NCI-H524 (cell line): ENCODE measurements at places on chromosomes 4 and X.

DNA sequence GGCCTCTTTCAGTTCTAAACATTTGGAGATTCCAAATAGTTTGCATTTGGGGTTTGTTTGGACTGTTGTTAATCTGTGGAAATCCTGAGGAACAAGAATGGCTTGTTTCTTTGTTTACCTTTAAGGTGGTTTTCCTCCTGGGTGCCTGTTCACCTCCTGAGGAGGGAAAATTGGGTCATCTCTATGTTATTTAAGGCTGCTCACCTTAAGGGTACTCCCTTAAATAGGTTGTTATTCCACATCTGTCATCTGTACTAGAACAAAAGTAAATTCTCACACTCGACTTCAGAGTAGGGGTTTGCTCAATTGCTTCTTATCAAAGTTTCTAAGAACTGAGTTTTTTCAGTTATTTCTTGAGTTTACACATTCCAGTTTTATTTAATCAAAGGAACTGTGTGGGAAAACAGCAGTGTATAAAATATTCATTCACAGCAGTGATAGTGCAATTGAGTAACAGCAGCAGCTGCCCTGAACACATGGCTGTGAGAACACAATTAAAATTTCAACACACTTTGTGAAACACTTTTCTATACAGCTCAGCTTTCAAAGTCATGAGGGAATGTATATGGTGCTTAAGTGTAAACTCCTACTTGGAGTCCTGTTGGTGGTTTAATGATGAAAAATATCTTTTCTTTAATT, 238.5 kb upstream of the PGRMC2 start:
- no peak for DNase-seq

- no peak for DNase-seq
Measured at GRCh38 chrX:104854188-104854587, 288.2 kb downstream of the IL1RAPL2 start.

DNA sequence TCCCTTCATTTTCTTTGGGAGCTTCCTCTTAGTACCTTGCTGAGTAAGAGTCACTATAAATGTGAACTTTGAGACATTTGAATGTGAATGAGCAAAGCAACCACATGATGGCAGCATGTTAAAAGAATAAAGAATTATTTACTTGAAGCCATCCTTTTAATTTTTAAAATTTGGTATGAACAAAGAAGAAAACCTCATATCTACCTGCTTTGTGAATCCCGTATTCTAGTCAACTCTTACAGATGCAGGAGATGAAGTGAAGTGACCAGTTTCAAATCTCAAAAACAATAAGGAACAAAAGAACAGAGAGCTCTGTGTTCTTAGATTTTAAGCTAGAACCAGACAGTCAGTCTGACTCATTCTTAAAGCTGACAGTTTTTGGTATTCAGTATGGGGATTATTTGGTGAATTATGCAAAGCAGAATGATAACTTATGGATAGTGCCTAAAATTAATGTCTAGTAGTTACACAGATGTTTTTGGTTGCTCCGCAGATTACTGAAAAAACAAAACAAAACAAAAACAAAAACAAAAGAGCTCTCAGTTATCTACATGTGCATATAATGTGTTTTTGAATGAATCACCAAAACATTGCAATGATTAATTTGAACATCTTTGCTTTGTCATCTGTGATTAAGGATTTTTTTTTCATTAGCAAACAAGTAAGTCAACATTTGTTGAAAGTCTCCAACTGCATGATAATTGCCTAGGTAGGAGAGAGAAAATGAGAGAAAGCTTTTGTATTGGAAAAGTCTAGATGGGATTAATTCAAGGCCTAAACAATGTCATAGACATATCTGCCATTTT, 48.2 kb upstream of the H2AZ1 start:
- peak; percentile 1 for DNase-seq

GRCh38 chrX:107467271-107467670, 17.8 kb downstream of the FRMPD3 start:
- no peak for DNase-seq

GRCh38 chrX:53241558-53241957, 16.6 kb upstream of the KDM5C start:
- no peak for DNase-seq

DNA sequence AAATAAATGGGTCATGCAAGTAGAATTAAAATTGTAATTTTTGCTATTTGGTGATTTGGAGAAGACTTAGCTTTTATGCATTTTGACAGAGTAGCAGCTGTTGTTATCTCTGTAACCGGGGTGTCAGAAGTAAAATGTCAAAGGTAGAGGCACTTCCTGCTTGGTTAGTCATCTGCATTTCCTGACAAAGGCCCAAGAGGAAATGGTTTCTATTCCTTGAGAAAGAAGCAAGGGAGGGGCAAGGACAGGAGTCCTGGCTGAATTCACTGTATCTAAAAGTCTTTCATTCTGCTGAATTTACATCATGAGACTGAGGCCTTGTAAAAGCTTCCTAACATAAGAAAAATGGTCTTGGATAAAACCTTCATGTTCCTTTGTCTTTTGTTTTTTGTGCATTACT, 550.9 kb upstream of the BOD1L1 start:
- DNase-seq, result no peak

GRCh38 chrX:137432609-137433008, 133.3 kb upstream of the ZIC3 start:
- DNase-seq, result peak; percentile 55

DNA sequence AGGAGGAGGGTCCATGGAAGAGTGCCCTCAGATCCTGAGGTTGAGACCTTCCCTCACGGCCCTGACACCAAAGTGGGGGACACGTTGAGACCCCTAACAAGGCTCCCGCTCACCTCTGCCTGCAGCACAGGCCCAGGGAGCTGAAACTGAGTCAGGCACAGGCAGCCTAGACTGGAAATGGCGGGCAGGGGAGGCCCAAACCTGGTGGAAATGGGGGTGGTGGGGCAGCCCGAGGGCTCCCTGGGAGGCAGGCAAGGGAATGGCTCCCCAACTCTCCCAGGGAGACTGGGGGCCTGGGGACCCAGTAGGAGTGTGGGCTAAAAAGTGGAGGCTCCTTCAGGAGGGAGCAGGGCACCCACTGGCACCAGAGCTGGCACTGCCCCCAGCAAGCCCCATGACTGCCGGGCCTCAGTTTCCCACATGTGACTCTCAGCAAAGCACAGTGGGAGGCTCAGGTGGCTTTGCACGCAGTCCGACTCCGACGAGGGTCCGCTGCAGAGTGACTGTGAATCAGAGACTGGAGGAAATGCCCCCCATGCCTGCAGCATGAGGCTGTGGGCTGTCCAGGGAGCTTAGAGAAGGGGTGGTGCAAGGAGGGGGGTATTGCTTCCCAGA, 5.9 kb downstream of the NKX1-1 start:
- no peak for DNase-seq

DNA sequence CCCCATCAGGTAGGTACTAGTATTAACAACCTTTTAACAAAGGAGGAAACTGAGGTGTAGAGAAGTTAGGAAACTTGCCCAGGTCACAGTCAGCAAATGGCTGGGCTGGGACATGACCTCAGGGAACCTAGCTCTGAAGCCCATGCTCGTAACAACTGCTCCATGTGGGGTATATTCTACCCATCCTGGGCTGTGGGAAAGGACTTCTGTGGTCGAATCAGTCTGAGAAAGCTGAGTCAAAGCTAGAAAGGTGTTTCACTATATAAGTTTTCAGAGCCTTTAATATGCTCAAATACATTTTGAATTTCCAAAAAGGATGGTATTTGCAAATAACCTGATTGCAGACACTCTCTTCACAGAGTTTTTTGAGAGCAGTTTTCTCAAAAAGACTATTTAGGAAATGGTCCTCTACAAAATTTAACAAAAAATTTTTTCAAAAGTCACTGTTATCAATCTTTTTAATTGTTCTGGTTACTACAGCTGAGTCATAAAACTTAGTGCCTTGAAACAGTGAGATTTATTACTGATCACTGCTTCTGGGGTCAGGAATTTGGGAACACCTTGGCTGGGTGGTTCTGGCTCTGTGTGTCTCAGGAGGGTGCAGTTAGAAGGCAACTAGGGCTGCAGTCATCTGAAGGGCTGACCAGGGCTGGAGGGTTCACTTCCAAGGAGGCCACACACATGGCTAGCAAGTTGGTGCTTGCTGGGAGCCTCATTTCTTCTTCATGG, 53.6 kb downstream of the NSG1 start:
- no peak for DNase-seq

GRCh38 chr4:121690001-121690400, 6.8 kb downstream of the ANXA5 start:
- no peak for DNase-seq

GRCh38 chrX:10534611-10535010, 85.8 kb downstream of the MID1 start:
- no peak for DNase-seq

GRCh38 chrX:110743679-110744340, 51.8 kb downstream of the CHRDL1 start:
- no peak for DNase-seq

- DNase-seq, result no peak
Measured at GRCh38 chrX:120456973-120457372, 12.1 kb downstream of the LAMP2 start.

DNA sequence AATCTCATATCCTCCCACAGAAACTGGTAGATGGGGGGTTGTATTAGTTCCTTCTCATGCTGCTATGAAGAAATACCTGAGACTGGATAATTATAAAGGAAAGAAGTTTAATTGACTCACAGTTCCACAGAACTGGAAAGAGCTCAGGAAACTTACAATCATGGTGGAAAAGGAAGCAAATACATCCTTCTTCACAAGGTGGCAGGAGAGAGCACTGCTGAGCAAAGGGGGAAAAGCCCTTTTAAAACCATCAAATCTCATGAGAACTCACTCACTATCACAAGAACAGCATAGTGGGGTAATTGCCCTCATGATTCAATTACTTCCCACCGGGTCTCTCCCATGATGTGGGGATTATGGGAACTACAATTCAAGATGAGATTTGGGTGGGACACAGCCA, 250.5 kb upstream of the GPRIN3 start:
- DNase-seq, result no peak

DNA sequence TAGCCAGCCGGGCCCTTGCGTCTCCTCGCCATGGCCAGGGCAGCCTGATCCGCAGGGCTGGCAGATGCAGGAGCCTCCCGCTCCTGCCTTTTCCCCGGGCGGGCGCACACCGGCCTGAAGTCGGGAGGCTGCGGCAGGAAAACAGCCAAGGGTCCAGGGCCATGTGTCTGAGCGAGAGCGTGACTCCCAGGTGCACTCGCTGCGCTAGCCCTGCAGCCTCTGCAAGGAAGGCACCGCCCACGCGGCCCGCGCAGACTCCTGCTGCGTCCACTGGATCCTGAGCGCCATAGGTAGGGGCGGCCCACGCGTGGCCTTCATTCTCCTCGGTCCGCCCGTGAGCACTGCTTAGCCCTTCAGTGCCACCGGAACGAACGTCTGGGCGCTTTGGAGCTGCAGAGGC, 379.9 kb downstream of the TRAM1L1 start:
- no peak for DNase-seq

DNA sequence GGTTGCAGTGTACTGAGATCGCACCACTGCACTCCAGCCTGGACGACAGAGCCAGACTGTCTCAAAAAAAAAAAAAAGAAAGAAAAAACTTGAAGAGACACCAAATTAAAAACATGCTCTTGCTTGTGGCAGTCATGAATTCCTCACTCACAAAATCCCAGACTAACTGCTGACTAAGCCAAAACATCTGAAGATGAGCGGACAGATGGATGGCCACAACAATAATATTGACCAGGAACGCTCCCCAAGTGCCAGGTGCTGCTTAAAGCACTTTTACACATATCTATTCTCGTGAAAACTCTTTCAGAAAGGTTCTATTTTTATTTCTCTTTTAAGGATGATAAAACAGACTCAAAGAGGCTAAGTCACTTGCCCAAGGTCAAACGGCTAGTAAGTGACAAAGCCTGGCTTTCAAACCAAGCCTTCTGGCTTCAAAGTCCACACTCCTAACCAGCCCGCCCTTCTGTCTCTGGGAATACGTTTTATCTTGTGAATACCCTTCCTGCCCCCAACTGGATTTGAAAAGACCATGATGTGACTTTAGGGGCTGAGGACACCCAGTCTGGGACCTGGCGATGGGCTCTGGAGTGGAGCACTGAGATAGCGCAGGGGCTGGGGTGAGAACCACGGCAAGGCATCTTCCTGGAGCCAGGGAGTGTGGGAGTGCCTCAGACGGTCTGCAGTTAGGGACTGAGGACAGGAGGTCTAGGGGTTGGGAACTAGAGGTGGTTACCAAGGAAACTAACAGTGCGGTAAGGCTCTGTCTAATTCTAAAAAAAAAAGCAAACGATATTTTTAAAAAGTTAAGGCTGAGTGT, 9.5 kb upstream of the CXCR3 start:
- DNase-seq, result no peak
